CD4-positive, alpha-beta T cell treated with Interleukin-4 for 4 hours (primary cell): ENCODE measurements at places on chromosomes 6 and 20.

- no peak for DNase-seq
These were observed 18.2 kb downstream of the SYNDIG1 start for GRCh38 chr20:24487648-24488047.

- DNase-seq: no peak
These were observed 8.7 kb downstream of the HLA-DPA1 start for GRCh38 chr6:33064723-33065122.

DNA sequence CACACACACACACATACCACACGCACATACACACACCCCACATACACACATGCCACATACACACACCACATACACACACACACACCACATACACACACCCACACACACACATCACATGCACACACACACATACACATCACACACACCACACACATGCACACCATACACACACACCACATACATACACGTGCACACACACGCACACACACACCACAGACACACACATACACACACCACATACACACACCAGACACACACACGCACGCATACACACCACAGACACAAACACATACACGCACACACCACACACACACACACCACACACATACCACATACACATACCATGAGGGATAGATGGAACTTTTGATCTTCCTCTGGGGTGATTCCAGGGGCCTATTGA lies 90.2 kb downstream of the DLGAP4 start:
- DNase-seq: no peak

DNA sequence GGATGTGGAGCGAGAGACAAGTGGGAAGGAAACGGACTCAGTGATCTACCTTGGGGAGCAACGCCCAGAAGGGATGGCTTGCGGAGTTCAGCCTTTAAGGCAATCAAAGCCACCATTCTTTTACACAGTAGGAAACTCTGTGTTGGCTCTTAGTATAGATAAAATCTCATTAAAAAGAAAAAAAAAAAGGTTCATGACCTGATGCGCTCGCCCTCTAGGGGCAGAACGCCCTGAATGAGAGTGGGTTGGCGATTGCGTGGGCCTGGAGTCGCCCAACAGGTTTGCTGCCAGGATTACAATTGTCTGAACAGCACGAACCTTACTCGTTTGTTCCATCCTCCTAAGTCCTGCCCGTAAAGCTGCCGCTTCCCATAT lies 1.2 kb downstream of the TPD52L1 start:
- DNase-seq: no peak

GRCh38 chr6:37938909-37939308 lies 119.4 kb downstream of the ZFAND3 start:
- DNase-seq: no peak

DNA sequence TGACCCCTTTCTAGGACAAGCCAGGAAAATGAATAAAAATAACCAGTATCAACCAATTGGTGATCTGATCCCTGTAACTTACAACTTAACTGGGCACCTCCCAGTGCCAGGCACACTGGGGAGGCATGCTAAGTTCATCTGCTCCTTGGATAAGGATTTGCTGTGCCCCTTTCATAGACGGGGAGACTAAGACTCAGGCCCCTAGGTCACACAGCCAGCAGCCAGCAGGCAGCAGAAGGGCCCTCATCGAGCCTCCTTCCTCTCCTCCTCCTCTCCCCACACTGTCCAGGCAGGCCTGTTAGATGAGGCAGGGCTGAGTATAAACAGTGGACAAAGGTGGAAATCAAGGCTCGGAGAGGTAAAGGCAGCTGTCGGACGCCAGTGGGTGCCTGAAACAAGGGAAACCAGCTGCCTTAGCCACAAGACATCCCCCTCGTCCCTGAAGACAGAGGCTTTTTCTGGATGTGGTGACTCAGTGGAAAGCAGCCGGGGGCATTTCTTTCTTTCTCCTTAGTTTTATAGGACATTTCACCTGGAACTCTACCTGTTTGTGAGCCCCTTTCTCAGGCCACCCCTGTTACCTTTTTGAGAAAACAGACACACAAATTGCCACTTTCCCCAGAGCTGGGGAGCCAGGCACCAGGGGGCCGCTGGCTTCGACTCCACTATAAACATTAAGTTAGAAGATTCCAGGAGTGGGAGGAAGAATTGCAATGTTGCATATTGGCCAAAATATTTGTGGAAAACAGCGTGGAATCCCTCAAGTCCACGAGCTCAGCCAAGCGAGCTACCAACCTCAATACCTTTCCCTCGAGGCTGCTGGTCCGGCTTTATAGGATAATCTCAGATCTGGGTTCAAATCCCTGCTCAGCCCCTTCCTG lies 166.0 kb downstream of the PREX1 start:
- DNase-seq: no peak

DNA sequence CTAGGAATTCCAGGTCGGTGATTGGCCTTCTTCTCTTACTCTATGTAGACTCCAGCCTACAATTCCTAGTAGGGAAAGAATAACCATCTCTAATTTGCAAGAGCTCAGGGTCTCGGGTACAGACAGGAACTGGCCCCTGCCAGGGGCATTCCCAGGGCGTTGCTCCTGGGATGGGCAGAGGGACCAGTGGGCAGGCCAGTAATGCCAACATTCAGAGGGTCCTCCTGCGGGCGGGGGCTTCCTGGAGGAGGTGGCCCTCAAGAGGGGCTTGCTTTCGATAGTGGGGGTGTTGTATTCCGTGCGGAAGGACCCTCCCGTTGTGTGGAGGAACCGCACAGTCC lies 129.8 kb upstream of the PRND start:
- no peak for DNase-seq

DNA sequence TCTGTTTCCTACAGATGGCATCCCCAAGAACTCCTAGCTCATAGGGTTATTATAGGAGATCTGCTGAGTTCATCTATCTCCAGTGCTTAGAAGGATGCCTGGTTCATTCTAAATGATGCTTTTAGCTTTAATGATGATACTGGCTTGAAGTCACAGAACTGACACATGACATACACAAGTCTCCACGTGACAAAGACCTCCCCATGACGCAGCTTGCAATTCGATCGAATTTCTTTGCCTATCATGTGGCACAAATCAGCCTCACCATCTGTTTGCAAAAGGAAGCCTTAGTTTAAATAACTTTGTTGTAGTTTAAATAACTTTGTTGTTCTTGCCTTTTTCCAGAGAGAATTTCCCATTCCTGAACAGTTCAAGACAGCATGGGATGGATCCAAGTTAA lies 44.1 kb upstream of the FAM8A1 start:
- no peak for DNase-seq

DNA sequence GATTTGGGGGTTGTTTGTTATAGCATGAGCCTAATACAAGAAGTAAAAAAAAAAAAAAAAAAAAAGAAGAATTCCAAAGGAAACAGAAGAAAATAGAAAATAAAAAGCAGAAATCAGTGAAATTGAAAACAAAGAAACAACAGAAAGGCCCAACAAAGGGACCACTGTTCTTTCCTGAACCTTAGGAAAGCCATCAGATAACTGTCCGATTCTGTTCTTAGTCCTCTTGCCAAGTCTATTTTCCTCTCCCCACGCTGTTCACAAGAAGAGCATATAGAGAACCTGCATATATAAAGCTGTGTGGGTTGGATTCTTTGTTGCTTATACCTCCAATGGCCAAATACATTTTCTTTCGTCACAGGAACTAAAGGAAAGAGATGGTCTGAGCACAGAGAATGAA lies 38.0 kb upstream of the IPCEF1 start:
- no peak for DNase-seq

- DNase-seq: no peak
These were observed 28.4 kb downstream of the LHFPL5 start for GRCh38 chr6:35833536-35833935.

DNA sequence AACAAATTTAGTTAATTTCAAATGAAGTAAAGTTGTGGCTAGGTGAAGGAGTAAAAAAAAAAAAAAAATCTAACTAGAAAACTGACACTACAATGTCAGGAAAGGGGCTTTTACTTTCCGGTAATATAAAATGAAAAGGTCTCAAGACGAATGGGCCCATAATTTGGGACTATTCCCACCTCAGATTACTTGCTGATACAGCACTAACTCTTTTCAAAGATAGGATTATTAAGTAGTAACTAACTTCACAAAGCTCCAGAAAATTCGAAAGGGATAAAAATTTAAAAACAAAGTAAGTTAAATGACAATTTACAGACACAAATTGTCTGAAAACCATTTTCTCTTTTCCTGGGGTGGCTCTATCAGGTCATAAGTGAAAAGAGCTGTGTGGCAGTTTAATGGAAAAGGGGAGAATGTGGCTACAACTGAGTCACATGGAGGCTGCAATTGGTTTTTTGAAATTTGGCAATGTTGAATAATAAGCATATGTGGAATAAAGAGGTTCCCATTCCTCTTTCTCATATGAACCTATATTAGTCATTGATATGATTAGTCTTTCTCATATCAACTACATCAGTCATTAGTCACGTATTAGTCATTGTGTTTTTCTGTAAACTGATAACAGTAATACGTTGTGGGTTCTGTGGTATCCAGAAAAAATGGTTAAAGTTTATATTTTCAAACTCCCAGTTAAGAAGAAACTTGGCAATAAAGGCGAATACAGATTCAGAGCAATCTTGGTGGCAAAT lies 78.0 kb downstream of the RWDD2A start:
- no peak for DNase-seq

GRCh38 chr20:38143646-38144554 lies 21.2 kb downstream of the TGM2 start:
- DNase-seq: no peak

- DNase-seq: no peak
These were observed 8.8 kb downstream of the DEFB129 start for GRCh38 chr20:235891-236290.

DNA sequence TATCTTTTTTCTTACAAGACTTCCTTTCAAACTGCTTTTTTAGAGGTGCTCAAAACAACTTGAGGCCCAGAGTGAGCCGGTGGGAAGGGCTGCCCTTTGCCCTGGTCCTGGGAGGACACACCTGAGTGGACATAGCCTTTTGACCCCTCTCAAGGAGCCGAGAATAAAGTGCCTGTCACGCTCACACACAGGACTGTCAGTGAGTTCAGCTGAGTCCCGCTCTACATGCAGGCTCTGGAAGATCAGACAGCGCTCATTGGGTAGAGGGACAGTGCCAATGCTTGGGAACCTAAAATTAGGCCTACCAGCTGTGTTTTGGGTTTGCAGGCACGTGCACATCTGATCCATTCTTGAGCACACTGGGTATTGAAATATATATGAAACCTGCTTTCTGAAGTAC lies 387.8 kb downstream of the CD83 start:
- no peak for DNase-seq

DNA sequence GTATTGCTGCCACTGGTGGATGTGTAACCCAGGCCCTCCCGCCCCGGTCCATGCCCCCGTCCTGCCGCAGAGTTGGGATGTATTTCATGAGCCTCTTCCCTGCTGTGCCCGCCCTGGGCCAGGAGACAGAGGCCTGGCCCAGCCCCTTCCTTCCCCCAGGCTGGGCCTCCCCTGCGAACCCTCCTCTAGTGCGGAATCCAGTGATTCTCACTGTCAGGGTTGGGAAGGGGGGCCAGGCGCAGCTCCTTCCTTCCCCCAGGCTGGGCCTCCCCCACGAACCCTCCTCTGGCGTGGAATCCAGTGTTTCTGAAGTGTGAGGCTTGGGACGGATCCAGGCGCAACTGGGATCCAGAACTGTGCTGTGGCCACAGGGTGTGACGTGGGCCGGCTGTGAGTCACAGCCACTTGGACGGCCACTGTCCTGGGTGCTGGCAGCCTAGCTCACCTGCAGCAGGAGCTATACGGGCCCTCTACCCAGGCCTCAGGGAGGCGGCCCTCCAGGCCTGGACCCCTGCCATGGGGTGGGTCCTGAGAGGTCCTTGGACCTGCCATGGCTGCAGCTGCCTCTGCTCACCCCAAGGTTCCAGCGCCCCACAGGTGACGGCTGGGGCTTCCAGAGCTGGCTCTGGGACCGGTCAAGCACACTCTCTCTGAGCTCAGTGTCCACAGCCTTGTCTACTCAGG lies 28.3 kb downstream of the COL20A1 start:
- no peak for DNase-seq

- DNase-seq: no peak
These were observed 166.0 kb downstream of the RALGAPA2 start for GRCh38 chr20:20546402-20546801.
